ENCODE measurements at places on chromosomes 12 and 14.

DNA sequence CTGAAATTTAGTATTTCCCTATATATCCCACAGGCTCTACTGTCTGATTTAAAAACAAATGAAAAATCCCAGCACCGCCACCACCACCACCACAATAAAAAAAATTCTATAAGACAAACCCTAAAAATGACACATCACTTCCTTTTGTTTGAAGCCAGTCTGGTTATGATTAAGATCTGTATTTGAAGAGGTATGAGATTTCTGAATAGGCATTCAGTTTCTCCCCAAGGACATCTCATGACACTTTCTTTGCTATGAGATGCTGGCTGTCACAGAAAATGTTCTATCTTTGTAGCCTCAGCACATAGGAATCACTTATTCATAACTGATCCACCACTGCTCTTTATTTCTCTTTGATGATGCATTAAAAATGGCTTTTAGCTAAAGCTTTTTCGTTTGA, 1071.0 kb downstream of the SLC6A15 start:
- DNase-seq = no peak

DNA sequence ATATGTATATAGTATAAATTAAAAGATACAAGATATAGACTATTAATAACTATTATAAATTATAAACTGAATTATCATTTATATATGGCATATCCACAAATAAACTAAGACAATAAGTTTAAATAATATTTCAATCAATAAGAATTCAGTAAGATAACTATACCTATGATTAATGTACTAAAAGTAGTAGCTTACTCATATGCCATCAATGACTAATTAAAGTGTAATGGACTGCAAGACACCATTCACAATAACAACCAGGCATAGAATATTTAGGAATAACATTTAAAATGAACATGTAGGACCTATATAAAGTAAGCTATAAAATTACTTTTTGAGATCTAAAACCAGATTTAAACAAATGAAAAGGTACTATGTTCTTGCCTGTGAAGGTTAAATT, 18.8 kb downstream of the KCNC2 start:
- DNase-seq = no peak

DNA sequence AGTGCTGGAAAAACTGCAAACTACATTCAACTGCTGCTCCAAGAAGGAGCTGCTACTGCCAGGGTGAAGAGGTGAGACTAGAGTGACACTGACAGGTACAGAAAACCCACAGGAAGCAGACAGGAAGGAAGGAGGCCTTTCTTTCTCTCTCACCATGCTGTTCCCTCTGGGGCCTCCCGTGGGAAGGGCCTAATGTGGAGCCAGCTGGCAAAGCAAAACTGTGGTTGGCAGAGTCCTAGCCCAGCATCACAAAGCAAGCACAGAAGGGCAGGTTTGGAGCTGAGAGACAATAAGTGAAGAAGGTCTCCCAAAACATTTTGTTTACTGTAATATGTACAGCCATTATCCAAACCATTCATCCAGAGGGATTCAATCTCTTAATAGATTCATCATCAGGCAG, 122.5 kb upstream of the MAX start:
- no peak for DNase-seq

- peak; percentile 11 for DNase-seq
Observed at GRCh38 chr14:75088566-75089373, 19.3 kb downstream of the ZC2HC1C start.

- DNase-seq = no peak
Observed at GRCh38 chr14:61549425-61549824, 145.9 kb upstream of the HIF1A start.

GRCh38 chr14:57297852-57298251, 29.1 kb downstream of the AP5M1 start:
- DNase-seq = no peak

- no peak for DNase-seq
Observed at GRCh38 chr12:28583701-28584261, 393.5 kb downstream of the CCDC91 start.

GRCh38 chr14:67505254-67505653, 16.7 kb upstream of the TMEM229B start:
- no peak for DNase-seq

- no peak for DNase-seq
Observed at GRCh38 chr12:71662849-71663560, 643 bp downstream of the ZFC3H1 start.

DNA sequence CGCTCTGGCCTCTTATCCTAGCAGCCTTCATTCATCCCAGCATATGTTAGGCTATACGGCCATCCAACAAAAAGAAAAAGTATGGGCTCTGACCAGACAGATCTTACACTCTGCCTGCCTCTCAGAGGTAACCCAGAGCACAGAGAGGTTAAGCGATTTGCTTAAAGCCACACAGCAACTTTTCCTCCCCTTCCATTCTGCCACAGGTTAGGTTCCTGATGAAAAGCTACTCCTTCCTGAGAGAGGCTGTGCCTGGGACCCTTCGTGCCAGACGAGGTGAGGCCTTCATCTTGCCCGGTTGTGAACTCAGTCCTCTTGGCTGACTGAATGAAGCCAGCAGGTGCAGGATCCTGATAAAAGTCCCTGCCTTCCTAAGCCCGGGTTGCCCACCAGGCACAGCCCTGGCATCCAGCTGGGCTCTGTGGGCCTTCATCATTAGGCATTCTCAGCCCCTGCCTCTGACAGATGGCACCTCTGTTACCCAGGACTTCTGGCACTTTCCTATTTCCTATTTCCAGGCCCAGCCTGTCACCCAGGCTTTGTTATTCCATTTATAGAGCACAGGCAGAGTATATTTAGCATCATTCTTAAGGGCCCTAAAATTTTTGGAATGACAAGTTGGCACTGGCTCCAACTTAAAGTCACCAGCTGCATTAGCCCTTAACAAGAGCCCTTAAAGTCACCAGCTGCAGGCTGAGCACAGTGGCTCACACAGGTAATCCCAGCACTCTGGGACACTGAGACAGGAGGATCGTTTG, 12.8 kb downstream of the SOAT2 start:
- no peak for DNase-seq

DNA sequence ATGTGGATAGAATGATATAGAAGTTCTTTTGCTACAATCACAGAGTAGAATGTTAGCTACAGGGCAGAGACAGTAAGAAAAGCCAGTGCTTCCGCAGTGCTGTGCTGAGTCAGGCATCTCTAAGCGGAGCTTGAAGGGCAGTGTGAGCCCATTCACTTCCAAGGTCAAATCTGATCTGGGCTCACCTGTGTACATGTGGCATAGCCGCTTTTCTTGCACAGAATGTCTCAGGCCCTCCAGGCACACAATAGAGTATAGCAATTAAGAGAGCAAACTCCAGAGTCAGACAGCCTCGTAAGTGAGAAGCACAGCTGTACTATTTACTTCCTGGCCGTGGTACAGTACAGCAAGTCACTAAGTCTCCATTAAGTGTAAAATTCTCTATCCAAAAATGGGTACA, 26.8 kb downstream of the CORO1C start:
- no peak for DNase-seq

DNA sequence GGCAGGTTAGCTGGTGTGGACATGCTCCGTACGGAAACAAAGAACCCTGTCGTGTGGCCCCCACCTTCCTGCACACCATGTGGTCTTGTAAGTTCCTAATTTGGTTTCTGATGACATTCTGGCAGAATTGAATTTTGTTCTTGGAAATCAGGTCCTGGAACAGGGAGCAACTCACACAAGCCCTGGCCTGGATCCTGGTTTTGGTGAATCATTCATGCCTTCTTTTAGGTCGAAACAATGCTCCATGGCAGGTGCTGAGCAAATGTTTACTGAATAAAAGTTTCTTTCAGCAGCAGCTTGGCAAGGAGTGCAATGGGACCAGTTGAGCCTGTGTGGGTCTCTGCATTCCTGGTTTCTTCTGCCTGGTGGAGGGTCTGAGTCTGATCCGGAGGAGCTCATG, 978.4 kb downstream of the BCL11B start:
- DNase-seq = no peak

DNA sequence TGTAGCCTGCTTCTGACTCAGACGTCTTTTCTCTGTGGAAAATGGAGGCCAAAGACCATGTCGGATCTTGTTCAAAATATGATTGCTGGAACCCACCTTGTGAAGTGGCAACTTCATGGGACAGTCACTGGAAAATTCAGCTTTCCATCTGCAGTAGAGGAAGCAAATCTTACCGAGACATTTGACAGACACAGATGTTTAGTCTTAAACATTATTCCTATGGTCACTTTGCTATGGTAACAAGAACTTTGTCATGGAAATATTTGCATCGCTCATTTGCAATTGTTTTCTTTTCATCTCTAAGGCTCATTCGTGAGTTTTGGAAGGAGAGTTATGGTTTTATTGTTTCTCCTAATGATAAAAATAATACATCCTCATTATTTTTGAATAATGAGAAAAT, 98.3 kb upstream of the HIF1A start:
- no peak for DNase-seq

DNA sequence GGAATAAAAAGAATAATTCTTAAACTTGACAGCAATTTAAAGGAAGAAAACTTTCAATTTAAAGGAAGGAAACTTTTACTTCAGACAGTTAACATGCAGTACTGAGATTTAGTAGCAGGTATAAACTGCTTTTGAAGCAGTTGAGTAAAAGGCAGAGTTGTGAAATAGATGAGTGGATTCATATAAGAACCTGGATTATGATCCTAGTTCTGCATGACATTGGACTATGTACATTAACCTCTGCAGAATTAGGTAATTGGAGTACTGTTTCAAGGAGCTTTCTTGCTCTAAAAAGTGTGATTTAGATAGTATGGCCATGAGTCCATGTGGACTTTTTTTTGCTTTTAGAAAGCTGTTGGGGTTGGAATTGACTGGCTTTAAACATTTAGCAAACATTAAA, 29.7 kb downstream of the ATP2A2 start:
- DNase-seq = no peak

DNA sequence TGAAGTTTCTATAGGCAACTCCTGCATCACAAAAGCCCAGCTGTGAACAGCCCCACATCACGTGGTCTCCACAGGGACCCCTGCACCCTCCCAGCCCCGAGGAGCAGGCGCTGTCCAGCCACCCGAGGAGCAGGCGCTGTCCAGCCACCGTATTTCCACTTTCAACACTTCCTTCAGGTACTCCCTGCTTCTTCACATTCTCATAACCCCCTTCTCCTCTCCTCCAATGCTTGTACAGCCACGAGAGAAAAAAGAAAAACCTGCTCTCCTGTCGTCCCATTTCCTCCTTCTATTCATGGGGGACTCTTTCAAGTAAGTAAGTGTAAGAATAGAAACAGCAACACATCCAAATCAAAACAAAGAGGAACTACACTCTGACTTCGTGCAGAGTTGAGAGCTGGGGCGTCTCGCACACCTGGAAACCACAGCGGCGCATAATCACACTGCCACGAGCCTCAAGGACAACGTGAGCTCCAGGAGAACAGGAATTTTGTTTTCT, 11.9 kb downstream of the CDC42BPB start:
- no peak for DNase-seq

- DNase-seq = no peak
Observed at GRCh38 chr12:105279460-105280056, 43.6 kb upstream of the APPL2 start.

DNA sequence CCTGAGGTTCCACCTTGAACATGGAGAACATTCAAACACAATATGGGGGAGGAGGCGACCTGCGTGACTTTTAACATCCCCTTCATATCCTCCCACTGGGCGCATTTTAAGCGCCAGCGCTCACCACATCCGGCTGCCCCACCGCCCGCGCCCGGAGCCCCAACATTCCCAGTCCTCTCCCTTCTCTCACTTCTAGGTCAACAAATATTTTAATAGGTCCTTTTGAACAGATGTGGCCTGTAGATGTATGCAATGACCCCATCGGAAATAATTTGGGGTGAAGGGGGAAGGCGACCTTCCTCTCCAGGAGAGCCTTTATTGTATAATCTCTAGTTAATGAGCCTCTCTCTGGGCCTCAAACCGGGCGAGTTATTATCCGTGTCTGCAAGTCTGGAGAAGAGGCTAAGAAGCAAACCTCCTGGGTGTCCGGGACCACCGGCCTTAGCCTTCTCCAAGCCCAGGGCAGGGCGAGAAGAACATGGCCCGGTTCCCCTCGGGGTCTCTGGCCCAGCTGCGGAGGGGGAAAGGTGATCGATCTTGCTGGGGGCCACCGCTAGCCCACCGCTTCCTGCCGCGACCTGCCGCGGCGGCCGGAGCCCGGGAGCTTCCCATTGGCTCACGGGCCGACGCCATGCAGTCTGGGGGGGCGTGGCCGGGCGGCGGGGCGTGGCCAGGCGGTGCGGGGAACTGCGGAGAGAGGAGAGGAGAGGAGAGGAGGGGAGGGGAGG, 83.2 kb upstream of the HMGA2 start:
- DNase-seq = no peak

DNA sequence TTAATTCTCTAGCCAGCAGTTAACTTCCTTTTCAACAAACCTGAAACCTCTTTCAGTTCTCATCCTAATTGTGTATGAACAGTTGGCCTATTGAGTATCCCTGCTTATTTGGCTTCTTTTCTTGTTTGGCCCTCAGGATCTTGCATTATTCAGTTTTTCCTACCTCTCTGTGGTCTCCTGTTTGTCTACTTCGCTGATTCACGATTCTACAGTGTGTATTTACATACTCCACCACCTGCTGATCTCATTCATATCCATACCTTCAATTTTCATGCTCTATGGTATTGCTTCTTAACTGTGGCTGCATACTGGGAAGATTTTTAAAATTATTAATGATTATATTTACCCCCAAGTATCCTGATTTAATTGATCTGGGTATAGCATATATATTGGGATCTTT, 56.4 kb downstream of the RASSF9 start:
- no peak for DNase-seq

DNA sequence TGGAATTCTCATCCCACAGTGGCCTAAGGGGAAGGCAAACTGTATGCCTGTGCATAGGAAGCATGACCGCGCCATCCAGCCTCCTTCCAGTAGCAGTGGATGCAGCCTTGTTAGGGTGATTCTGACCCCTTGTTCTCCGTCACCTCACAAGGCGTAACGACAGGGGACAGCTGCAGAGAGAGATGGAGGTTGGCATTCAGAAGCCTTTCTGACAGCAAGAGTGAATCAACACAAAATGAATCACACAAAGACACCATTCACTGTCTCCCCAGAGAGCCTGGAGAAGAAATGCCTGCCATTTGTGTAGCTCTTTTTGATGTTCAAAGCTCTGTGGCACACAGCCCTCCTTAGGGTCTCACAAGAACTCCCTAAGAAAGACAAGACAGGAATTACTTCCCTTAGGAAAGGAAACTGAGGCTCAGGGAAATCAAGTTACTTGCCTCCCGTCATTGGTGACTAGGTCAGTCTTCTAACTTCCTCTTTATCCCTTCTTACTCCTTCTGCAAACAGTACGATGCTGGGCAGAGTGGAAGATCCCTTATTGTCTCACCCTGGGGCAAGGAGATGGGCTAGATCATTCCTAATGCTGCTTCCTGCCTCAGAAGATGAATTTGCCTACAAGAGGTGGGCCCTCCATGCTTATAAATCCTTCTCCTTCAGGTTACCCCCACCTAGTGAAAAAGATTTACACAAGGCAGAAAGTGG, 280.9 kb downstream of the CACNA1C start:
- DNase-seq = no peak

- no peak for DNase-seq
Observed at GRCh38 chr14:32648434-32648833, 290.2 kb upstream of the NPAS3 start.

- DNase-seq = no peak
Observed at GRCh38 chr12:68403296-68403695, 71.1 kb upstream of the MDM1 start.

All from DMS 273 treated with DMSO at 0.1 percent for 48 hours (cell line).